Mammary epithelial cell (primary cell): ENCODE measurements at places on chromosomes 12 and 14.

GRCh38 chr14:100836941-100837804 lies 11.3 kb downstream of the MEG3 start:
- DNase-seq = no peak

- no peak for DNase-seq
Observed at GRCh38 chr14:102729825-102730224, 47.4 kb upstream of the TRAF3 start.

DNA sequence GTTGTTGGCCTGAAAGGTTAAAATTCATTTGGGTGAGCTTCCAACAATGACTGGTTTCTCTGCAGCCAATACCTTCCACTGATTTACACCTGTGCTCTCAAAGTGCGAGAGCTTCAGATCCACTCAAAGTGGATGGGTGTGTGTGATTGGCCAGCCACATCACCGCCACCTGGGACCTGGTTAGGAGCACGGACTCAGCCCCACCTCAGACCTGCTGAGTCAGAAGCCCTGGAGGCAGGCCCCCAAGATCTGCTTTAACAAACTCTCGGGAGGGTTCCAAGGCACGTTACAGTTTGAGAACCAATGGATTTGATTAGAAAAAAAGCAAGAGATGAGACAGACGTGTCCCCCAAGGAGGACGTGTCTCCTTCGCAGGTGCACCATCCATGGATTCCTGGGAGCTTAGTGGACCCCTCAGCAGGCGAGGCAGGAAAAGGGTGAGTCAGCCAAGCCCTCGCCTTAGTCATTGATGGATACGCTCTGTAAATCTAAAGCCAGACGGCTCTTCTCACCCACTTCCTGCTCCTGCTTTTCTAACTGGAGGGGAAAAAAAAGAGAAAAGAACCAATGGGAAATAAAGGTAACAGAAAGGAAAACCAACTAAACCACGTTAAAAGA lies 24.5 kb downstream of the FZD10 start:
- peak; percentile 12 for DNase-seq

GRCh38 chr14:52422650-52423356 lies 108.7 kb downstream of the PTGER2 start:
- no peak for DNase-seq

DNA sequence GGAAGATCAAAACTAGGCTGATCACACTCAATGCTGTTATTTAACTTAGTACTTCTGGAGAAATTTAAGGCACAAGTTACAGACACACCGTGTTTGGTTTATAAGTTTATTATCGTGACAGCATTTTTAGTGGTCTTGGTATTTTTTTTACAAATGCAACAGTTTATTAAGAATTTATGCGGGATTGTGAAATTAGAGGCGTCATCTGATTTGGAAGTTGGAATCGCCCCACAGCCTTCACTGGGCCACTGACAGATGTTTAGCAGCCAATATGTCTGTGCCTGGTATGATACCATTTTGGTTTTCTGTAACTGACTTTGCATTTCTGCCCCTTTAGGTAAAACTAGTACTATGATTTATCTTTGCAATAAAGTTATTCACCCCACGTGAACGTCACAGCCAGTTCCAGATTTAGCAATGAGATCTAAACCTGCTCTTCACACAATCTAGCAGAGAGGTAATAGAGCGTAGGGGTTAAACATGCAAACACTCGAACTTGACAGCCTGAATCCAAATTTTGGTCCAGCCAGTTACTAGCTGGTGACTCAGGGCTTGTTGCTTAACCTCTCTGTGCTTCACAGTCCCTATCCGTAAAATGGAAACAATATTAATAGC lies 73.2 kb upstream of the SSTR1 start:
- no peak for DNase-seq

GRCh38 chr12:118356809-118357256 lies 15.9 kb downstream of the TAOK3 start:
- DNase-seq = peak; percentile 78

GRCh38 chr14:36129181-36129580 lies 47.3 kb downstream of the PTCSC3 start:
- peak; percentile 56 for DNase-seq

DNA sequence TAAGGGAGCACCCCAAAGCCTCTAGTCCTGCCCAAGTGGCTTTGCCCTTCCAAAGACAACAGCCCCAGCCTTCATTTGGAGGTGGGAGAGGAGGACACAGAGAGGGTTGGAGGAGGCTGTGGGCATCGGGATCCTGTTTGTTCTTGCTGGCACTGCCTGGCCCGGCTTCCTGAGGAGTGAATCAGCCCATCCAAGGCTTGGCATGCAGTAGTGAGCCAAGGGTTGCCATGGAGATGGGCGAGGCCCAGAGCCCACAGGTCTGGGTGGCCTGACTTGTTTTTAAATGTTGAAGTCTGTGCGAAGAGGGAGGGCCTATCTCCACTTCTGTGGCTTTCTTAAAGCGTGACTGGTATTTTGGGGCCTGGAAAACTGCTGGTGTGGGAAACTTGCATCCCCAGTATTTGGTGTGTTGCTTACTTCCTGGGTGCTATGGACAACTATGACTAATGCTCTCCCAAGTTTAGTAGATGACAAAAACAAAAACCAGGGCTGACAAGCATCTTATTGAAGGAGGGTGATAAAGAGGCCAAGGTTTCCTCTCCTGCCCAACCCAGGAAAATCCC lies 15.8 kb downstream of the CD9 start:
- DNase-seq = peak; percentile 100

DNA sequence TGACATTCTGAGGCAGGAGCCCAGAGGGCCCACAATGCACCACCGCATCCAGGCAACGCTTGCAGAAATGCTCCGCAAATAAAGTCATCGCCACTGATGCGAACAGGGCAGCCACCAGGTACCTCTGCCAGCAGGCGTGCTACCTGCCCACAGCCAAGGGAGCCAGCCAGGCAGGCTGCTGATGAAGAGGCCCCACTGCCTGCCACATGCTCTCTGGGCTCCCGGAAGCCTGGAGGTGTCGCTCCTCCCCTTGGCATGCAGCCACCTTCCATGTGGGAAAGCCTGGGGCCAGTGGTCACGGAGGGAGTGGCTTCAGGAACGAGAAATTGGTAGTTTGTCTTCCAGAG lies 14.7 kb downstream of the GPR132 start:
- DNase-seq = peak; percentile 65

GRCh38 chr12:47722941-47723631 lies 2.2 kb downstream of the ENDOU start:
- peak; percentile 12 for DNase-seq

DNA sequence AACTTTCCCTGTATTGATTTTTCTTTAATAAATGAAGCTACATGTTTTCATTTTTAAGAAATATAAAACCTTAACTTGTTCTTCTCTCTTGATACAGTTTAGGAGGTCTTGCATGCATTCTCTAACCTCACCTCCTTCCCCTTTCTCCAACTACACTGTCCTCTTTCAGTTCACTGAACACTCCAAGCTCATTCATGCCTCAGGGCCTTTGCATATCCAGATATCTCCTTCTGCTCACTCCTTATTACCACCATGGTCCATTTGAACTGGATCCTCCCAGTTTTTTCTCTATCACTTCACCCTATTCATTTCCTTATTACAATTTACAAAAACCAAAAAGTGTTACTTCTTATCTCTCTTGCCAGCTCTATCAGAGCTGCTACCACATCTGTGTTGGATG lies 242.9 kb upstream of the PLEKHG7 start:
- DNase-seq = no peak

DNA sequence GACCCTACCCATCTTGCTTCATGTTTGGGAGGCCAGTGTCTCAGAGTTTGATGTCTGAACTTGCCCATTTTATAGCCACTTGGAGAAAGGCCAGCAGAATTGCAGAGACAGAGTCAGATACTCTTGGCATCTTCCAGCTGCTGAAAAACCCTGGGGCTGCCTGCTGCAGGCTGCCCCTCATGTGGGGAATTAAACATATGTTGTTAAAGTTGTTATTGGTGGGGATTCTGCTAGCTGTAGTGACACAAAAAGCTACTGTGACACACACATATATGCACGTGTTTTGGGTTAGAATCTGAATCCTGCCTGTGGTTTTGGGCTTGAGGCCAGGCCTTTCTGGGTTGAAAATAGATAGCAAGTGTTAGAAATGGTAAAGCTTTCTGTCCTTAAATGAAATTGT lies 1288.4 kb downstream of the AACS start:
- peak; percentile 0 for DNase-seq

DNA sequence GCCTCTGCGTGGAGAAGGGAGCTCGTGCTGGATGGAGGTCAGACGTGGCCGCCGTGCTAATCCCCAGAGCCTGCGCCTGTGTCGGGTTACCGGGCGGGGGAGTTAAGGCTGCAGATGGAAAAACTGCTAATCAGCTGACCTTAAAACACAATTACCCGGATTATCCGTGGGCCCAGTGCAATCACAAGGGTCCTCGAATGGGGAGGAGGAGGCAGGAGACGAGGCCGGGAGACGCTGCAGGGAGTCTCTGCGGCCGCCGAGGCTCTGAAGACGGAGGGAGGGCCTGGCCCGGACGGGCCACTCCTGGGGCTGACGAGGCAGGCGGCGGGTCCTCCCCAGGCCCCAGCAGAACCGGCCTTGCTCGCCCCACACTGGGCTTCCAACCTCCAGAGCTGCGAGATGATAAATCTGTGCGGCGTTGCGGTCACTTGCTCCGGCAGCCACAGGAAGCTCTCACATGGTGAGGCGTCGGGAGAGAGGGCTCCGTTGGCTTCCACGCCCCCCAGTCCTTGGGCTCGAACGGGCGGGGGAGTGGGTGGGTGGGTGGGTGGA lies 32.9 kb upstream of the FBRSL1 start:
- no peak for DNase-seq

GRCh38 chr14:31788340-31788739 lies 227.1 kb downstream of the NUBPL start:
- no peak for DNase-seq

- peak; percentile 51 for DNase-seq
Observed at GRCh38 chr14:31954991-31955390, 122.1 kb upstream of the ARHGAP5 start.

- DNase-seq = peak; percentile 39
Observed at GRCh38 chr14:69048456-69048855, 69.4 kb upstream of the ACTN1 start.

GRCh38 chr12:132441871-132442863 lies 47.8 kb upstream of the FBRSL1 start:
- DNase-seq = no peak

- DNase-seq = no peak
Observed at GRCh38 chr12:126157575-126157966, 1092.3 kb downstream of the AACS start.

- no peak for DNase-seq
Observed at GRCh38 chr14:41925409-41925808, 318.7 kb downstream of the LRFN5 start.

DNA sequence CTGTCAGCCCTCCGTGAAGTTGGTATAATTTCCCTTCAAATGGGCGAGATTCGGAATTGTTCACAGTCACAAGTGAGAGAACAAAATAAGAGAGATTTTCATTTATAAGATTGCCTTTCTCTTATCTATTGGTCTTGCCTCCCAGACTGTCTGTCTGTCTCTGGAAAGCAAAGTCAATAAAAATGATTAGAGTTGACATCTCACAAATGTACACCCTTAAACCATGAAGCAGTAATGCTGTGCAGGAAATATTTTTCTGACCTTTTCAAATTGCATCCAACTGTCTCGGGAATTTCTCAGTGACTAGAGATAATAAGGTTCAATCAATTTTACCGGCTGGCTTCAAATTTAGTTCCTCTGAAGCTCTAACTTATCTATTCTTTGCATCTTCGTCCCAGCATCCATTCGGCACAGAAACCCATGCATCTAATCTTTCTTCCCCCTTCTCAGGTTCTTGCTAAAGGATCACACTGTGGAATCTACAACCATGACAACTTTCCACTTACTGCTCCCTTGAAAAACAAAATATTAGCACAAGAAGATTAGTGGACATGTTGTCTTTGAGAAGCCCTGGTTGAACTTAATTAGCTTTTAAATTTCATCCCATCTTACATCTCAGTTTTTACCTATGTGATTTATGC lies 93.1 kb downstream of the RMST start:
- no peak for DNase-seq

GRCh38 chr12:13289653-13290289 lies 93.2 kb downstream of the EMP1 start:
- DNase-seq = peak; percentile 3

- no peak for DNase-seq
Observed at GRCh38 chr12:108591267-108591980, 6.5 kb downstream of the TMEM119 start.

GRCh38 chr14:56803816-56804535 lies 6.3 kb downstream of the OTX2 start:
- DNase-seq = no peak

- DNase-seq = no peak
Observed at GRCh38 chr12:98060411-98060810, 455.0 kb upstream of the TMPO start.

- DNase-seq = no peak
Observed at GRCh38 chr12:57719777-57720605, 18.6 kb downstream of the AGAP2 start.

DNA sequence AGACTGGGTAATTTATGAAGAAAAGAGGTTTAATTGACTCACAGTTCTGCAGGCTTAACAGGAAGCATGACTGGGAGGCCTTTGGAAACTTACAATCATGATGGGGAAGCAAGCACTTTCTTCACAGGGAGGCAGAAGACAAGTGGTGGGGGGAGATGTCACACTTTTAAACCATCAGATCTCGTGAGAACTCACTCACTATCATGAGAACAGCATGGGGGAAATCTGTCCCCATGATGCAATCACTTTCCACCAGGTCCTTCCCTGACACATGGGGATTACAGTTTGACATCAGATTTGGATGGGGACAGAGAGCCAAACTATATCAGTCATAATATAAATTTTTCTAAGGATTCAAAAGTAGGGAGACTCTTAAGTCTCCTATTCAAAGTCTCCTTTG lies 46.0 kb downstream of the SPIC start:
- DNase-seq = no peak

GRCh38 chr12:96425321-96425720 lies 25.1 kb upstream of the CDK17 start:
- DNase-seq = peak; percentile 80

- DNase-seq = no peak
Observed at GRCh38 chr12:79769189-79769859, 78.6 kb upstream of the PAWR start.

DNA sequence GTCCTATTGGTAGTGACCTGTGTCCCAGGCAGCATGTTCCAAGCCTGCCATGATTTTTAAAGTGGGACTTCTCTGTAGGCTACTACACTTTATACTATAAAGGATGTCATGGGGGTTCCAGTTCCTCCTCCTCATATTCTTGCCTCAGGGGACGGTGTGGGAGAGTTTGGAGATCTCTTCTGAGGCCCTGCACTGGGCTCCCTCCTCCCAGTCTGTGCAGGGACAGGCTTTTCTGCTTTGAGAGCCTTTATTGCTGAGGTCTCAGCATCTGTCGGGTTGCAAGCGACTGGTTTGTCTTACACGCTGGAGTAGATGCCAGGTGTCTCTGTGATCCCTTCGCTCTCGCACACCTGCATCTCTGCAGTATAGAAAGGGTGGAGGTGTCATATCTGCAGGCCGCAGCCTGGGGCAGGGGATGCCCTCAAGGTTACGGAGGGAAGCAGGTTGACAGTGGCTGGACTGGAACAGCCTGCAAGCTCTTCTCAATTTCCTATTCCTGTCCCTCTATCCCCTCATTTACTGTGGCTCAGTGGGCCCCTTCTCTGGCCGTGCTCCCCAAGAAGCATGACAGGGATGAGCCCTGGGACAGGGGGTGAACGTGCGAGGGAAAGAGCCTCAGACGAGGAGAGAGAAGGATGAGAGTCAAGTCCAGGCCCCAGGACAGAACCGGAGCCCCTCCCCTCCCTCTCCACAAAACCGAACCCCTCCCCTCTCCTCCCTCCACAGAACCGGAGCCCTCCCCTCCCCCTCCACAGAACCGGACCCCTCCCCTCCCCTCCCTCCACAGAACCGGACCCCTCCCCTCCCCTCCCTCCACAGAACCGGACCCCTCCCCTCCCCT lies 51.3 kb downstream of the SLC6A12 start:
- DNase-seq = no peak
